ENCODE measurements at places on chromosomes 4 and X.

- DNase-seq, result no peak
These were observed 41.9 kb upstream of the RELL1 start for GRCh38 chr4:37728064-37728463.

DNA sequence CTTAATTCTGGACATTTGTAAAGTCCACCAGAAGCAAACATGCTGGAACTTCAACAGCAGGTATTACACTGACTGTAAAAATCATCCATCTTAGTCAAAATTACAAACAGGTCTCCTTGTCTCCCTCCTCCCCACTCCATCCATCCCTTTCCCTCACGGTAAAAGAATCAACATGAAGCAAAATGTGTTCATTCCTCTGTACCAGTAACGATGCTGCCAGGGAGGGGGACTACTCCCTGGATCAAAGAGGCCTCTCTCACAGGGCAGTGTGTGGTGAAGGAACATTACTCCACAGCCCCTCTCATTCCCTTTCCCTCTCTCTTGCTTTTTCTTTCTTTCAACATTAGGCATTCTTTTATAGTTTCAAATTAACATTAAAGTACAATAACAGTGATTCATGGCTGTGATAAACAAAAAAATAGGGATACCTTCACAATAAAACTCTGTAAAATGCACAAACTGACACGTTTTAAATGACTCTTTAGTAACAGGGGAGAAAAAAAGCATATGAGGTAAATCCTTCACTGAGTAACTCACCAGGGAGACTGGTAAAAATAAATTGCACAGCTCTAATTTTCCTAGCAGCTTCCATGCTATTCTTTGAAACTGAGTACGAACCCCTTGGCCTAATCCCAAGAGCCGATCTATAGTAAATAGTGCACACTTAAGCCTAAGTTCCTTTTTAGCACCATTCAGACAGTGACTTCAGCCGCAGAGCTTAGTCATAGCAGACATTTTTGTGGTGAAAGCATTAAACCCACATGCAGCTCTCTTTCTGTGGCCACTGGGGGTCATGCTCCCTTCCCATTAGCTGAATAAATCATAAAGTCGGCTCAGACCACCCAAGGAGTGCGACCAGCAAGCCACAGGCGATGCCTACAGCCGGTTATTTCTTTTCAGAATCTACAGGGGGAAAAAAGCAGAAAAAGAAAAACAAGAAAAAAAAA lies 215.6 kb upstream of the GYPA start:
- DNase-seq, result peak; percentile 5

DNA sequence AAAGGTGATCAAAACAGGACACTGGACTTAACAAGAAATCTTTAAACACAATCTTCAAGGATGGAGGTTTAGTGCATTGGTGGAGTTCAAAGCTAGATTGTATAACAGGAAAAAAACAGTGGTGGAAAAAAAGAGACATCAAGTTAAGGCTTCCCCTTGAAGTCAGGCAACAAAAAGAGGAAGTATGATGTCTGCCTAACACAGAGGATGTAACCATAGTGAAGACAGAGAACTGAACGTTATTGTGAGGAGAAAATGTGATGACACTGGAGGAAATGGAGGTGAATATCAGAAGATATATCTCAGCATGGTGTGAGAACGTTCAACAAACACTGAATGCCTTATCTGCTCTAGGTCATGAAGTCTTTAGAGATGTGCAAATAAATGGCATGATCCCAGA lies 192.4 kb upstream of the AR start:
- no peak for DNase-seq

DNA sequence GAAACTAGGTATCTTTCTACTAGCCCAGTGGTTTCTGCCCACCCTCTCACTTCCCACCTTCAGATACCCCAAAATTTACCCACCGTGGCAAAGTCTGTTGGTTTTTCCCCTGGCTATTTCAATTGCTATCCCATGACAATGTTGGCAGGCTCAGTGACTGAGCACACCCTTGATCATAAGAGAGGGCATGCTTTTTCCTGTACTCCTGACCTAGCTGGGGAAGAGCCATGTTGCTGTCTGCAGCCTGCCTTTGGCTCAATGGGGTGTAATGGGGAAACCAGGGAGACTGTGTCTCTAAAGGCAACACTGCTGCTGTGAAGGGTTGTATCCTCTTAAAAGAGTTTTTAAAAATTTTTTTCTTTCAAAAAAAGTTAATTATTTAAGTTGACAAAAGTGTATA lies 90.4 kb upstream of the CITED1 start:
- no peak for DNase-seq

- DNase-seq, result peak; percentile 28
These were observed 1.7 kb downstream of the CLCN4 start for GRCh38 chrX:10158279-10159144.

- DNase-seq, result no peak
These were observed 109.7 kb downstream of the CRLF2 start for GRCh38 chrX:1102786-1103185.

- DNase-seq, result peak; percentile 51
These were observed 105.6 kb downstream of the HNRNPD start for GRCh38 chr4:82268050-82268825.

DNA sequence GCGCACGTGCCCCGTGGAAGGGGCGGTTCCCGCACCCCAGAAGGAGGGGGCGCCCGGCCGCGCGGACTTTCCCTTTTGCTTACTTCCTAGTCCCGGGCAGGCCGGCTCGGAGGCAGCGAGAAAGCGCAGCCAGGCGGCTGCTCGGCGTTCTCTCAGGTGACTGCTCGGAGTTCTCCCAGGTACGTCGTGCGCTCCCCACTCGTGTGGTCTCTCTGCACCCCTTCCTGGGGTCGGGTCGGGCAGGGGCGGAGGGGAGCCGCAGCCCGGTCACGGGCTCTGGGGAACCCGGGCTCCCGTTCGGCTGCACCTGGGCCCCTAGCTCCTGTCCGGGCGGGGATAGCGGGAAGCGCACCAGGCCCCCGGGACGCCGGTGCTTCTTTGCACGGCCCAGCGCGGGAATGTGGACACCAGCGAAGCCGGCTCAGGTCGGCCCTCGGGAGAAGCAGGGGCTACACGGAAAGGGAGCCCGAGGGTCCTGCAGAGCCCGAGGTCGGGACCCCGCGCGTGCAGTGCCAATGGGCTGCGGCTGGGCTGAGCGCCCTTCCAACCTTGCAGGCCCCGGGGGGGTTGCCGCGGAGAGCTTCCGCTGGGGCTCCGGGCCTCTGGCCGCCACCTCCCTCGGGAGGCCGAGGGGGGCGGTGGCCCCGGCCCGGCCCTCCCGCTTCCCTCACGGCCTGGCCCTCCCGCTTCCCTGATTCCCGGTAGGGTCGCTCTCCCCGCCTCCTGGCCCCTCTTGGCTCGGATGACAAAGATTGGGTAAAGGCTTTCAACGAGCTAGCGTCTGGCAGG lies at the start of gene TLR2:
Gene TLR2 (plus strand): TSS at position 99 of the 789 bp plus-strand sequence. CDS start 18,628 bp downstream, outside the sequence.
- peak; percentile 75 for DNase-seq

DNA sequence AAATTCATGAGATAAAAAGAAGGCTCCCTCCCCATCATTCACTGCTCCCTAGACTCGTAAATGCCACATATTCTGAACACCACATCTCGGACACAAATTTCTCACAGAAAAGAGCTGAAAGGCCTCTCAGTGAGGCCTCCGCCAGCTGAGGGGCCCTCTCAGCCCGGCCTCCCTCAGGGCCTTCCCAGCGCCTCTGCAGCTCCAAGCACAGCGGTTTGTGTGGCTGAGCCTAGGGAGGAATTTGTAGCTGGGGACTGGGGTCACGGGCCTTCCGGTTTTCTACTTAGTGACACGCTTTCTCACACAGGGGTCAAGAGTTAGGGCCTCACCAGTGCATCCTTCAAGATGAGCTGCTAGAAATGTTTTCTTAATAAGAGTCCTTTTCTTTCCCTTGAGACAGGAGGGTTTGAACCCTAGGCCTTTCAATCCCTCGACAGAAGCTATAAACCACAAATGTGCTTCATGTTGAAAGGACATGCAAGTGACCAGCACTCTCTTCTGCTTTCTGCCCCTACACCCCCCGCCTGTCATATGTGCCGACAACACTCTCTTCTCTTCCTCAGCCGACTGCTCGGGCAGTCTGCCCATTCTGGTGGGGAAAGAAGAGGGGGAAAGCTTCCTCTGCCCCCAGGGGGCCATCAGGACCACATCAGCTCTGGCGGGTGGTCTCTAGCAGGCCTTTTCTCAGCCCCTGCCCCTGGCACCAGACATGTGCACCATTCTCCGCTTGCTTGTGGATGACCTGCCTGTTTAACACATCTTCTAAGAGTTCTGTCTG lies 104.9 kb downstream of the CHIC2 start:
- no peak for DNase-seq

- no peak for DNase-seq
These were observed 344.6 kb downstream of the MID1IP1 start for GRCh38 chrX:39145859-39146258.

- DNase-seq, result no peak
These were observed 223.0 kb upstream of the GALNT7 start for GRCh38 chr4:172945611-172946010.

DNA sequence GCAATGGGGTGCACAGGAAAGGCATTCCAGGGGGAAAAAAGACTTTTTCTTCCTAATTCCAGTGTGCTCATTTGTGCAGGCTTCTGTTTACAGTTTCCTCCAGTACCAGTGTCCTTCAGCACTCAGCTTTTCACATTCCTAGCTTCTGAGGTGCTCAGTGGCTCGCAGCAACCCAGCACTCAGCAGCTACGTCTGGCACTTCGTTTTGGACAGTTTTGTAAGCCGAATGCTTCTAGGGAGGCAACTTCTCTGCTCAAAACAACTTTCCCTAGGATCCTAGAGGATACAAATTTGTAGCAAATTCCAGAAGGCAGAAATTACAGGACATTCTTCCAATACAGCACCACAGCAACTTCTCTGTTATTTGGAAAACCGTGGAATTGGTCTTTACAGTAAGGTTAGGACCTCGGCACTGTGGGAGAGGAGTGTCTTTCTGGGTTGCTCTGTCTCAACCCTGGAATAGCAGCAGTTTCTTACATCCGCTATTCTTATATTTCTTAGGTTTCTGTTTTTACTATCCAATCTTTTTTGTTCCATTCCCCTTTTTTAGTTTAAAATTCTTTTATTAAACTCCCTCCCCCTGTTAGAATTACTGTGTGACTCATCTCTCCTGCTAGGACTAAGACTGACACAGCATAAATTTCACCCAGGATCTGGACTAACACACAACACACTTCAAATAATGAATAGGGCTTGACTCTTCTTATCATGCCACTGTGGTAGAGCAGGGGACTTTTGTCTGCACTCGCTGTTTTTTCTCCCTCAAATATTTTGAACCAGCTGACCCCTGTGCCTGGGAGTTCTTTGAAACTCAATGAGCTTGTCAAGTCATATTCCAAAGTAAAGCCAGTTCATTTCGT lies 1314.7 kb downstream of the FSTL5 start:
- no peak for DNase-seq

- no peak for DNase-seq
These were observed 16.1 kb upstream of the PDGFRA start for GRCh38 chr4:54213001-54213400.

DNA sequence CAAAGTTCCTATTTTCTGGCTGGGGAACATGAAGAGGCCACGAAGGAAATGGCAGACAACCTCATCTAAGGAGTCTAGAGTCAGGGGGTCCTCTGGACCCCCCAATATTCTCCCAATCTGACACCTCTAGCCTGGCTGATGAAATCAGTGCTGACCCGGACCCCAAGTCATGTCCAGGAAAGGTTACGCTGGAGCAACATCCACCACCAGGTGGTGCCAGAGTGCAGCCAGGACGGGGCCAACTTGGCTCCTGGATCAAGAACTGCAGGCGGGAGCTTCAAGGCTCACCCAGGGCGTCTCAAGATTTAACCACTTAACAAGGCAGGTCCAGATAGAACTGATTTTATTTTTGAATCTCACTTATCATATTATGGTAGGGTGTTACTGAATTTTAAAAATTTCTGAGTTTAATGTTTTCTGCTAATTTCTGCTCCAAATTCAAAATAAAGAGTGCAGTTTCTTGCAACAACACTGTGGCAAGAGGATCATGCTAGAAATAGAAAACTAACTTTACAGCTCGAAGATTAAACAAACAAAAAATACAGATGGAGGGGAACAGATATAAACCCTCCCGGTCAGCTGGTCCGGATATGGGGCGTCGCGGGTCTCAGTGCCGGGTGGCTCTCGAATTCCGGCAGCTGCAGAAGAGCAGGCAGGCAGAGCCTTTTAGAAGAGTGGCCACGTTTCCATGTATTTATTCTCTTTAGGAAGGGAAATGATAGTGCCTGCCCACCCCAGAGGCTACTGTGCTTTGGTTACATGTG lies 135.5 kb downstream of the AFAP1 start:
- DNase-seq, result peak; percentile 91
